ENCODE measurements at places on chromosomes 2 and 18.

DNA sequence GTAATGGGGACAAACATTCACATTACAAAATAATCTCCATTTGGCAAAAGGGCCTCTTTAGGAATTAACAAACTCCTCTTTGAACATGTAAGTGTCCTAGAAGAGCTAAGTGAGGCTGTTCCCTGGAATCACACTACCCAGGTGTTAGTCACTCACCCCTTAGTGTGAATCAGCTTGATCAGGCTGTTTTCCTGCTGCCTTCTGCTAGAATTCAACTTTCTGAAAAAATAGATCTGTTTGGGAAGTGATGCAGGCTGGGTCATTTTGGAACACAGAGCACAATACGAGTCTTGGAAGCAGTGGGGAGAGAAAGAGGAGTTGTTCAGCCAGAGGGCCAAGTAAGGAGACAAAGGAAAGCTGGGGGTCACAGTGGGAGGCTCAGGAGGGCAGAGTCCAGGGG lies 40.0 kb downstream of the TTC32 start:
- DNase-seq = no peak

DNA sequence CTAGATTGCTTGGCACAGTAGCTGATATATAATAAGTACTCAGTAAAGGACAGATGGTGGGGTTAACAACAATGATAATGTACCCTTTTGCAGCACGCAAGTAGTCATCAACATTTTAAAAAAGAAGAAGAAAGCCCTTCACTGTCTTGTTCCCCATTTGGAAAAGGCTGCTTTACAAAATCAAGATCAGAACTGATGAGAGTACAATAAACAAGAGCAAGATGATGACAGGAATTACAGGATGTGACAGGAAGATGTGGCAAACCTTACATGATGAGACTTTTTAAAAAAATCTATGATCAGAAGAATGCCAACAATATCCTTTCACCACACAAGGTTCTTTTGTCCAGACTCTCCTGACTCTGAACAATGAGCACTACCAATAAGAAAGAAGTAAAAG lies 9.1 kb downstream of the TYW5 start:
- DNase-seq = no peak

GRCh38 chr2:126934809-126935208 lies 36.1 kb downstream of the TEX51 start:
- no peak for DNase-seq

- no peak for DNase-seq
Observed at GRCh38 chr18:79491081-79491551, 95.4 kb downstream of the NFATC1 start.

DNA sequence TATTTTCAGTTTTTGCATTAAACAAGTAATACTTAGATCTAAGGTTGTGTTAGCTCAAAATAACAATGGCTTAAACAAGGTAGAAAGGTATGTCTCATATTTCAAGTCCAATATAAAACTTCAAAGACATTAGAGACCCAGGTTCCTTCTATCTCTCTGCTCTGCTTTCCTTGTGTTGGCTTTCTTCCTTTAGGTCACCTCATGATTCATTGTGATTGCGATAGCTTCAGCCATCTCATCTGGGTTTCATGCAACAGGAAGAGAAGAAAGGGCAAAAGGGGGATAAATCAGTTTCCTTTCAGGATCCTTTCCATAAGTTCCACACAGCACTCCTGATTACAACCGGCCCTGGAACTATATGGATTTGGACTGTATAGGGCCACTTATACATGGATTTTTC lies 16.0 kb upstream of the TBR1 start:
- DNase-seq = no peak

DNA sequence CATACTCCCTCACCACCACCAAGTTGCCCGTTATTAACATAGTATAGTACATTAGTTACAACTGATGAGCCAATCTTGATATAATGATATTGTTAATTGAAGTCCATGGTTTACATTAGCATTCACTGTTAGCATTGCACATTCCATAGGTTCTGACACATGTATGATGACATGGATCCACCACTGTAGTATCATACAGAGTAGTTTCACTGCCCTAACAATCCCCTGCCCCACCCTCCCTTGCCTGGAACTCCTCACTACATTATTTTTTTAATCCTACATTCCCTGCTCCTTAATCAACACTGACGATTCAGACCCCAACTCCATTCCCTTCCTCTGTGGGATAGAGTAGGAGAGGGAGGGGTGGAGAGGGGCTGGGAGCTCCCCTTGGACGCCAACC lies 20.2 kb upstream of the ST3GAL5 start:
- DNase-seq = no peak

DNA sequence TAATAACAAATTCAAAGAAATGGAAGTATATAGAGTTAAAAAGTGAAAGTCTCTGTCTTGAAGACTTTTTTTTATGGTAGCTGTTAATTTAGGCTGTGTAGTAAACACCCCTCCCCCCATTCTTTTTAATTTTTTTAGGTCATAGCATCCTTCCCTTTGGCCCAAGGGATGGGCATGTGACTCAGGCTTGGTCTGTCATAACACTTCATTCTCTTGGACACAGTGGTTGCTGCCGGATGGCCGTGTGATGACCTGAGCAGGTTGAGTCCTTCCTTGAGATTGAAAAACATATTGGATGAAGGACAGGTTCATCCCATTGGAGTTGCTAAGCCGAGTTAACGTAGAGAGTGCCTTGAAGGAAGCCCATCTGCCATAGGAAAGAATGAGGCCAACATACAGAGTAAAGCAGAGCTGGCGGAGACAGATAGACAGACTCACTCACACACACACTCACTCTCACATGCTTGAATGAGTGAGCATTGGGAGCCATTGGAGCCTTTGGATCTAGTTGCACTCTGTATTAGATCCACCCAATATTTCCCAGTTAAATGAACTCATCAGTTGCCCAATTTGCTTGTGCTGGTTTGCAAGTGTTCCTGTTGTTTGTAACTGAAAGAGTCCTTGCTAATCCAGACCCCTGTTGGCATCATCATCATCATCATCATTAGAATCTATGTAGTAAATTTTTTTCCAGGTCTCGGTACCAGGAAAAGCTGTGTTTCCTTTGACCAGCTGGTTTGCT lies 14.7 kb downstream of the NCOA1 start:
- DNase-seq = no peak

GRCh38 chr2:95514718-95515117 lies 30.2 kb upstream of the TRIM43B start:
- no peak for DNase-seq

- no peak for DNase-seq
Observed at GRCh38 chr2:208093128-208093527, 31.2 kb downstream of the CRYGD start.

DNA sequence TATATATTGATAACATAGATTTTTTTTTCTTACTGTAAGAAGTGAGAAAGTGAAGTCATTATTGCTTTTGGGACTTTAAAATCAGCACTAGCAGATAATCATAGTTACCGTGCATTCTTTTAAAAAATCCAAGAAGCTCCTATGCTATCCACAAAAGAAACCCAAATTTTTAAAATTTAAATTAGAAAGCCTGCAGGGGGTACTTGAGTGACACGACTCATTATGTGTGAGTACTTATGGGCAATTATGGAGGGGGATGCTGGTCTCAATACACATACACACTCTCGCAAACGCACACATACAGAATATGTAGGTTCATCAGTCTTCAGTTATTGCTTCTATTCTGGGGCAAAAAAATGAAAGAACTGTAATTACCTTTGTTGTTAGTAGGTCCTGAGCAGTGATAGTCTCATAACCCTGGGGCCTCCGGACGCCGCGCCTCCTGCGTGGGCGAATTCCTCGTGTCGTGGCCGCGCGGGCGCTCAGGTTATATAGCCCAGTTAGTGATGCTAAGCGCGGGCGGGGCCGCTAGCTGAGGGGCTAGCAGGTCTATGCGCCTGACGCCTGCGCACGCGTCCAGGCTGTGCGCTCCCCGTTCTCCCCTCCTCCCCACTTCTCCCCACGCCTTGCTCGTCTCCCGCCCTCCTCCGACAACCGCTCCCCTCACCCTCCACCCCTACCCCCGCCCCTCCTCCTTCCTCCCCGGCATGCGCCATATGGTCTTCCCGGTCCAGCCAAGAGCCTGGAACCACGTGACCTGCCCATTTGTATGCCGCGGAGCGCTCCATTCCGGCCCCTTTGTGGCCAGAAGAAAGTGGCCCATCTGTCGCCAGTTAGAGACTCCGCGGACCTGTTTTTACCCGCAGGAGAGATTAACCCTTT lies at the start of gene NEUROD1:
Gene NEUROD1, minus strand, starts transcription at position 463 of the 882 bp plus-strand sequence. CDS start 1,657 bp downstream, outside the sequence.
- DNase-seq = no peak

- no peak for DNase-seq
Observed at GRCh38 chr18:48675912-48676311, 137.1 kb downstream of the CTIF start.

DNA sequence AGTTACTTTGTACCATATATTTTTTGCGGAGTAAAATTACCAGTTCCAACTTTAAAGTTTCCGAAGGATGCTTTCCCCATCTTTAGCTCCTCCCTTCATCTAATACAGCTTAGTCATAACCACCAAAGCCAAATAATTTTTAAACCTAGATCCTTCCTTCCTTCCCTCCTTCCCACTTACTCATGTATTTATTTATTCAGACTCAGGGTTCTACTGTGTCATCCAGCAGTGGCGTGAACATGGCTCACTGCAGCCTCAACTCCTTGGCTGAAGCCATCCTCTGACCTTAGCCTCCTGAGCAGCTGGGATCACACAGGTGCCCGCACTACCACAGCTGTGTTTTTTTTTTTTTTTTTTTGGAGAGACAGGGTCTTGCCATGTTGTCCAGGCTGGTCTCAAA lies 4.4 kb downstream of the LPIN2 start:
- no peak for DNase-seq

GRCh38 chr2:210768329-210768910 lies 212.0 kb downstream of the CPS1 start:
- no peak for DNase-seq

DNA sequence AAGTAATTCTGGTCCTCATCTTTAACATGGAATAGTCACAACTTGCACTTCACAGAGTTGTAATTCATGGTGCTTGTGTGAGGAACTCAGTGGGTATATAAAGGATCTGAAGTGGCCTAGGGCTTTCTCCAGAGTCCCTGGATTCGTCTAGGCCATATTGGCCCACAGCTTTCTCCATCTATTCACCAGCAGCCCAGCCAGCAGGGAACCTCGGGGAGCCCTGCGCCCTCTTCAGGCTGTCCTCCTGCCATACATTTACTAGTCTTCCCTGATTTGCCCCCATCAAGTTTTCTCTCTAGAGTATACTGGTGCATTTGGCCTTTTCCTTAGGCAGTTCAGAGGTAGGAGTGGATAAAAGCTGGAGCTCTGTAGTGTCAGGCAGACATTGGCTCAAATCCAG lies 278.3 kb downstream of the MYCN start:
- DNase-seq = no peak

- no peak for DNase-seq
Observed at GRCh38 chr2:194077366-194077765, 1579.7 kb upstream of the SLC39A10 start.

DNA sequence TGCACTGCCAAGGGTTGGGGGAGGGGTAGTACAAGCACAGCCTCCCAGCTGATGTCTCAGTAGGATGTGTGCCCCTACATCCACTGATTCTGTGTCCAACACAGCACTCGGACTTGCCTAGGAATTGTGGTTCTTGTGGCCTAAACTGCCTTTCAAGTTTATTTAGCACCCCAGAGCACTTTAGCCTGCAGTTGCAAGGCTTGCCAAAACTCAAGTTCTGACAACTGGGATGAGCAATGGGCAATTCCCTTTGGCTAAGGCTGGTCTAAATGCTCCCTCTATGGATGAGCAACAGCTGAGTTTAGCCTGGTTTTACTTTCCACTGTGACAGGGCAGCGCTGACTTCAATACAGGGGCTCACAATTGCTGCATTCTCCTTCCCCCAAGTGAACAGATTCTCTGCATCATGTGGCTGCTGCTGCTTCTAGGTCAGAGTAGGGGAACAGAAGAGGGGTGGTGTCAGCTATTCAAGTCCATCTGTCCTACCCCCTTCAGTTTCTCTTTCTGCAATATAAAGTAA lies 471.5 kb downstream of the PIK3C3 start:
- no peak for DNase-seq

DNA sequence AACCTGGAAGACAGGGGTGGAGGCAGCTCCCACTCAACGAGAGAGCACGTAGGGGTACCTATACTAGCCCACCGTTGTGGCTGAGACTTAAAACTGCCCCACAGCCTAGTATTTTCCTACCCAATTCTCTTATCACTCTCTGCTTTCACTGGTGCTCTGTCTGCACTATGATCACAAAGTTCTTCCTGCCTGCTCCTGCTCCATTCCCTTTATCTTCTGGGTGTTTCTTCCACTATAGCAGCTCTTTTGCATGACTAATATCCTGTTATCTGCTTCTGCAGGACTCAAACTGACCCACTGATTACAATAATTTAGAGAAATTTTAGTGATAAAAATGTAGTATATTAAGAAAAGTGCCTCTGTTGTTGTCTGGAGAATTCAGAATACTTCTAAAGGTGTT lies 184.8 kb downstream of the LRP1B start:
- no peak for DNase-seq

GRCh38 chr2:8028981-8029380 lies 652.9 kb upstream of the ID2 start:
- no peak for DNase-seq

- DNase-seq = no peak
Observed at GRCh38 chr2:197113275-197113711, 186.8 kb upstream of the PGAP1 start.

GRCh38 chr2:231455222-231455621 lies 9.1 kb downstream of the NCL start:
- DNase-seq = no peak

GRCh38 chr2:85329181-85329651 lies 1.4 kb upstream of the TGOLN2 start:
- DNase-seq = no peak

DNA sequence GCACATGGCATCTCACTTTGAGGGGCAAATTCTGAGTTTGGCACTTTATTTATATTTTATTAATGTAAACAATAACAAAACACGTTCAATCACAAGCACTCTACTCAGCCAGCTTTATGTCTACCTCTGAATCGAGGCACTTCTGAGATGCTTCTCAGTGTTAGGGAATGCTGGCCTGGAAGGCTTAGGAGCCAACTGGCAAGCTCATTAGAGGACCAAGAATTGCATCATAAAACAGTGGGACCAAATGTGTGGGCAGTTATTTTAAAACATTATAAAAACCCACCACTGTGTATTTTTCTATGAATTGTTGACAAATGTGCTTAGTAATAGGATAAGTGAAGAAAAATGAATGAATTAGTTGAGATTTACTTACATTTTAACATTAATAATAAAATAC lies 46.8 kb upstream of the SMIM21 start:
- DNase-seq = no peak

DNA sequence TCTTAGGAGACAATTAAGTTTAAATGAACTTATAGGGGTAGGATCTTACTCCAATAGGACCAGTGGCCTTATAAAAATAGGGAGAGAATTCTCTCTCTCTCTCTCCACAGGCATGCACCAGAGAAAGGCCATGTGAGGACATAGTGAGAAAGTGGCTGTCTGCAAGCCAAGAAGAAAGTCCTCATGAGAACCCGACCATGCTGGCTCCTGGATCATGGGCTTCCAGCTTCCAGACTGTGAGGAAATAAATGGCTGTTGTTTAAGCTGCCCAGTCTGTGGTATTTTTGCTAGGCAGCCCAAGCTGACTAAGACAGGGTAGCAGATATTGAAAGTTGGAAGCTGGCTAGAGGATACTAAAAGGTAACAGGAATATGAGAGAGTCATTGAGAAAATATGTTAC lies 454.0 kb downstream of the NBAS start:
- DNase-seq = no peak

- no peak for DNase-seq
Observed at GRCh38 chr2:242038166-242038927, 168.8 kb downstream of the RTP5 start.

- no peak for DNase-seq
Observed at GRCh38 chr2:208359632-208359986, 47.0 kb upstream of the PTH2R start.

Measured in smooth muscle cell of the brain vasculature (primary cell).